Sciatic nerve (tissue), 2 donors: ENCODE measurements at places on chromosomes 11 and 22. TPM values are rescaled to one million over a fixed set of nuclear protein-coding genes. Genes with fewer than 3 reads are reported as not detected.
A peak's percentile ranks its signal among the peaks of the same experiment; 100 is the strongest.

GRCh38 chr22:46047841-46048595 is 71.1 kb upstream of the WNT7B start:
- peak; percentile 78 for DNase-seq

Gene TYR
- total RNA-seq, result not detected

DNA sequence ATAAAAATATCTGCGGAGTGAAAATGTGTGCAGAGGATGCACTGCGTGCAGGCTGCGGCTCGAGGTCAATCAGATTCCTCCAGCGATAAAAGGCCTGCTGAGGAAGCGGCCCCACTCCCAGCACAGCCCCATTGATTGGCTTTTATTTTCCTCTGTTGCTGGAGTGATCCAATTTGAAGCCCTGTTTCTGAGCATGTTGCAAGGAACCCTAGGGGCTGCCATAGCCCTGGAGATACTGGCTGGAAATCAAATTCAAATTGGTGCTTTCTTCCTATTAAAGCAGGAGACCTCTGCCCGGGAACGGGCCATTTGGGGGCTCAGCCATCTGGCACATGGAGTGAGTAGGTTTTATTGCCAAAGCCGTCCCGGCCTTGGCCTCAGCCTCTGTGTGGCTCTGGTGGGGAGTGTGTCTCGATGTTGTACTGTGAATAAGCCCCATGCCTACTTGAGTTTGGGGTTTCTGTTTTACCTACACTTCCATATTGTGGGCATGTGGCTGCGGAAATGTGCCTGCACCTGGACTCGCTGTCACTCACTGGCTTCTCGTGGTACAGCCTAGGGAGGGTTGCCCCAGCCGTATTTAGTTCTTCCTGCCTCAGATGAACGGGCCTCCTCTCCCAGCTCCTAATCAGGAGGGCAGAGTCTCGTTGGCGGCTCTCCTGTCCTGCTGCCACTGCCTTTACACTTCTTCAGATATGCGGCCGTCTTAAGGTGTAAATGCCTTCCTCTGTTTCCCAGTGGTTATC is 25.6 kb downstream of the PARVB start:
- DNase-seq, result no peak

GRCh38 chr11:112797648-112798293 is 163.4 kb upstream of the NCAM1 start:
- no peak for DNase-seq

DNA sequence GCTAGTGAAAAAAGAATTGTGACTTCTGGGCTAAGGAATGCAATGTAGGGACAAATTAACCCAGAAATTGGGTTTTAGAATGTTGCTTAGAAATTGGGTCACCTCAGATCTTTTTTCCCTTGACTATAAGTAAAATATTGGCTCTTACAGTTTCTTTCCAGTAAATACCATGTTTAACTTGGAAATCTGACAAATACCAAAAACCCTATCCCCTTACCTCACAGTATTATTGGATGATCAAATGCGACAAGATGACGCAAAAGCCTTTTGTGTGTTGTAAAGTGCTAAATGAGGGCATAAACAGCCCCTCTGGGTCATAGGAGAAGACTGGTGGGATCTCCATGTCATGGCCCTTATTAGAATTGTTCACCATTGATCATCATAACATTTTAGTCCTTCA is 6.1 kb upstream of the UPB1 start:
- no peak for DNase-seq

Gene OR51B2
- total RNA-seq, result 0.40 TPM
